Activated gamma-delta T cell treated with anti-CD3 and anti-CD28 coated beads, Interleukin-2, amount 50 U/mL, for 16 hours (primary cell): ENCODE measurements at places on chromosomes 5 and 9.

DNA sequence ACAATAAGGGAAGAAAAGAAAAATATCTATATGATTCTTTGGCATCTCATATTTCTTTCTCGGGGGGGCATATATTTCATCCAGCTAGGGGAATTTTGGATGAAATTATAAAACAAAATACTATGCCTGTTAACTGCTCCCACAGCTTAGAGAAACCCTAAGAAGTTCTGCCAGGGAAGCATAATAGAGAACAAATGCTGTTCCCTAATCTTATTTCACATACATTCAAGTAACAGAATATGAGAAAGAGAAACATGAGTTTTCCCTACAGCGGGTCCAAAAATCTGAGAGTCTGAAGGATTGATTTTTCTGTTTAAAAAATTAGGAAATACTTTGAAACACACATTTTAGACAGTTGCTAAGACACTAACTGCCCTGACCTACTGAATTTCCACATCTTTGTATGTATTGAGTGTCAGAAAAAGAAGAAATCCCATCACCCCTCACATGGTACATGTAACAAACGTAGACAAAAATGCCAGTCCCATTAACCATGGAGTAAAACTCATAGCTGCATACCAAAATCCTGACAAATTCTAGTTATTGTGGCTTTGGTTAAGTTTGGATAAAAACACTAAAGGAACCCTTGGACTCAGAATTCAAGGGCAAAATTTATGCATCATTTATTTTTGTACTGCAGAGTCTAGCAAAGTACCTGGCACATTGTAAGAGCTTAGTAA is 620.2 kb upstream of the DMAC1 start:
- no peak for DNase-seq

DNA sequence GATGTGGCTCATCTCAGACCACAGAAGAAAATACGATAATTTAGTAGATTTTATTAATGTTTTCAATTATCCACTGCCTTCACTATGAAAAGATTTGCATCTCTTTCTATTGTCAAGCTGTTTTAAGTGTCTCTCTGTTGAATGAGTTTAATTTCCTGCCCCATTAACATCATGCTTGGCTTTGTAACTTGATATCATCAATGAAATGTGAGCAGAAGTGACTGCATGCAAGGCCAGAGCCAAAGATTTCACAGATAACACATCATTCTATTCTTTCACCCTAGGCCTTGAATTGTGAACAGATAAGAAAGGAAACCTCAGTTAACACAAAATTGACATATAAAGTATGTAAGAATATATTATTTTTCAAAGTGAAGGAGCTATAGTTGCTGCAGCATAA is 986.4 kb upstream of the CDH18 start:
- DNase-seq: no peak

GRCh38 chr5:124628721-124629596 is 117.5 kb downstream of the ZNF608 start:
- no peak for DNase-seq

GRCh38 chr5:73709536-73710129 is 83.6 kb downstream of the ARHGEF28 start:
- no peak for DNase-seq

DNA sequence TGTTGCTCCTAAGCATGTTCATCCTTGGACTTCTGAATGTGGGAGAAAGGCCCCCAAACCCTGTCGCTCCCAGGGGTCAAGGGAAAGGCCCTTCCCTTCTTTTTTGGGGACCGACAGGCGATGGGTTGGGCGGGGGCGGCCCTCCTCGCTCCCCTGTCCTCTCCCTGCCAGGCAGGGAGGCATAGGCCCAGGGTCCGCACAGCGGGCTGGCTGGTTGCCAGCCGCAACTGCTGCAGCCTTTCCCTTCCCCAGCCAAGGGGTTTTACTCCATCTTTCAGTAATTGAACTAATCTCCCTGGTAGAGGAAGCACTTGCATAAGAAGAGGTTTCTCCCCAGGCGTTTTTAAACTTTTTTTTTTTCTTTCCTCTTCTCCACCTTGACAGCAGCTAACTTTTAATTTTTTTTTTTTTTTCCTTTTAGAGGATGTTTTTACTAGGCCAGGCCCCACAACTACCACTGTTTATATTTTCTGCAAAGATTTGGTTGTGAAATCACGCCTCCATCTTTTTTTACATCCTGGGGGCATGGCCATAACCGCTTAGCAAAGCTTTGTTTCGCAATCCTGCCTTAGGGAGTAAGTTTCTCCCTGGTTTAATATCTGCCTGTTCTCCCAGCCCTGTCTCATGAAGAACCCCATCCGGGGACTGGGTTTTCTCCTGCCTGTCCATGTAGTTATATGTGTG is 216.9 kb upstream of the ZNF608 start:
- no peak for DNase-seq

GRCh38 chr9:37678789-37679273 is 28.1 kb downstream of the FRMPD1 start:
- no peak for DNase-seq

DNA sequence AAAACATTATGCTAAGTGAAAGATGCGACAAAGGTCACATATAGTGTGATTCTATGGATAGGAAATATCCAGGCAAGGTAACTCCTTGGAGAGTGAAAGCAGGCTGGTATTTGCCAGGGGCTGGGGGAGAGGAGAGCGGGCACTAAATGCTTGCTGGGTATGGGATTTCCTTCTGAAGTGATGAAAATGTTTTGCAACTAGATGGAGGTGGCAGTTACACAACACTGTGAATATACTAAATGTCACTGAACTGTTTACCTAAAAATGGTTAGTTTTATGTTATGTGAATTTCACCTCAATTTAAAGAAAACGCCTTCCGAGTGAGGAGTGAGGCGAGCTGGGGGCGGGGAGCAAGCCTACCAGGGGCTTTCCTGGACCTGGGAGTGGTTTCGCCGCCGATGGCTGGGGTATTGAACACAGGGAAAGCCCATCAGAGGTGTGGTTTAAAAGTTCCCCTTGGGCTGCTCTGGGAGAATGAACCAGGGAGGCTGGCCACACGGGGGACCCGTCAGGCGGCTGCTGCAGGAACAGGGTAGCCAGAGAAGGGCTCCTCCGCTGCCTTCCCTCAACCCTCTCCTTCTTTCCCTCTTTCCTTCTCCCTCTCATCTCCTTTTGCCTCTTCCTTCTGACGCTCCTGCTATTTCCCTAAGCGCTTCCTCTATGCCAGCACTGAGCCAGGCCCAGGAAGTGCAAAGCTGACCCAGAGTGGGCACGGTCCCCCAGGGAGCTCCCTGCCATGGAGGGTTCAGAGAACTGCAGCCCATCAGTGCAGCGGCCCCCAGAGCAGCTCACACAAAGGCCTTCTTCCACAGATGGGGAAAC is 4.9 kb downstream of the AKNA start:
- peak; percentile 62 for DNase-seq

DNA sequence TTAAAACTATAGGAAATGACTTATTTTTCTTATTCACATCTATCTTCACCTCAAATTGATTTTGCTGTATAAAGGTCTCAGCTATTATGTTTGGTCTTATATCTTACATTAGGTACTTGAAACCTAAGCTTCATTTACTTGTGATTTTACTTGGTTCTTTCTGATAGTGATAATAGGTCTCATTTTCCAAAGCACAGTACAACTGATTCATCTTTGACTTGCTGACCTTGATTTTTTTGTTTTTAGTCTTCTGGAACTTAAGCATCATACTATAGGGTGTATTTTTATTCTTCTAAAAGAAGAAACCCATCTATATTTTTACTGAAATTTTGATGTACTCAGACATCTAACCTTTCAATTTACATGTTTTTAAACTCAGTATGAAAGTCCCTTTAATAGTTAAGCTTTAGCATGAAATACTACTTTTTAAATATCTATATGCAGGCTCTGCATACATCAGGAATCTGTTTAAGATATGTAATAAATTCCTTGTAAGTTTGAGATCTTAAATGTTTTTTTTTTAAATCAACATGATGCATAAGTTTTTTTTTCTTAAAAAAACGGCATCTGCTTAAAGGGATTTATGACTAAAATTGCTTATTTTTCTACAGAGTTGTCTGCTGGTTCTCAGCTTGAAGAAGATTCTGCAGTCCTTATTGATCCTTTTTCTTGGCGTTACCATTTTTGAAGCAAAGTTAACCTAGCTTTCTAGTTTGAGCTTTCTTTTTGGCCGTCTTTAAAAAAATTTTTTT is 13.3 kb downstream of the MATR3 start:
- no peak for DNase-seq
